T-helper 1 cell (primary cell): ENCODE measurements at places on chromosomes 1 and 21.

DNA sequence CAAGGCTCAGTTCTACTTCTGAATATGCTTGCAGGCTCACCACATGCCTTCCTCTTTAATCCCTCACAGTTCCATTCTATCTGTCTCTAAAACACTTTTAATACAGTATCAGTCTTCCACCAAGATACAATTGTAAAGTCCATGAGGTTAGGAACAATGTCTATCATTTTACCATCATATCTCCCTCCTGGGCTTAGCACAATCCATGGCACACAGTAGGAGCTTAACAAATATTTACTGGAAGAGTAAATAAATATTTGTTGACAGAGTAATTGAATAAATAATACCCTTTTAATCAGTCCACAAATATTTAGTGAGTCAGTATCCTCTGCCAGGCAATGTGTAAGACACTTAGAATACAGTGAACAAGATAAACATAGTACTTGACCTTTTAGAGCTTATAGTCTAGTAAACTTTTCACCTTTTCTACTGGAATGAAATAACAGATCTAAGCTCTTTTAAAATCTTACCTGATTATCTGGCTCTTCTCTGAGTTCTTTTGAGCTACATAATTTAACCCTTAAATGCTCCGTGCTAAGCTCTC is 12.7 kb upstream of the GADD45A start:
- DNase-seq, result no peak

DNA sequence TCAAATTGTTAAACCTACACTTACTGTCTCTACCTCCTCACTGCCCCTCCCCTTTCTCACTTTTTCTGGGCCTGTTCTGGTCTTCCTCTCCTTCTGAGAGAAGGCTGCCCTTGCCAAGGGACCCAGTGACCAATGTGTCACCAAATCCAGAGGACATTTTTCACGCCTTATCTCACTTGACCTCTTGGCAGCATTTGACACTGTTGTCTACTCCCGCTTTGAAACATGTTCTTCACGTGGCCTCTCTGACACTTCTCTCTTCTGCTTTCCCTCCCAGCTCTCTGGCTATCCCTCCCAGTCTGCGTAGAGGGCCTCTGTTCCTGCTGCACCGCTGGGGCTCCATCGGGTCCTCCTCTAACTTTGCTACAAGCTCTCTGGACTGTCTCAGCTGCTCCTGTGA is 25.3 kb downstream of the KCNQ4 start:
- DNase-seq, result no peak

- no peak for DNase-seq
Measured at GRCh38 chr1:180534214-180534613, 24.6 kb upstream of the OVAAL start.

DNA sequence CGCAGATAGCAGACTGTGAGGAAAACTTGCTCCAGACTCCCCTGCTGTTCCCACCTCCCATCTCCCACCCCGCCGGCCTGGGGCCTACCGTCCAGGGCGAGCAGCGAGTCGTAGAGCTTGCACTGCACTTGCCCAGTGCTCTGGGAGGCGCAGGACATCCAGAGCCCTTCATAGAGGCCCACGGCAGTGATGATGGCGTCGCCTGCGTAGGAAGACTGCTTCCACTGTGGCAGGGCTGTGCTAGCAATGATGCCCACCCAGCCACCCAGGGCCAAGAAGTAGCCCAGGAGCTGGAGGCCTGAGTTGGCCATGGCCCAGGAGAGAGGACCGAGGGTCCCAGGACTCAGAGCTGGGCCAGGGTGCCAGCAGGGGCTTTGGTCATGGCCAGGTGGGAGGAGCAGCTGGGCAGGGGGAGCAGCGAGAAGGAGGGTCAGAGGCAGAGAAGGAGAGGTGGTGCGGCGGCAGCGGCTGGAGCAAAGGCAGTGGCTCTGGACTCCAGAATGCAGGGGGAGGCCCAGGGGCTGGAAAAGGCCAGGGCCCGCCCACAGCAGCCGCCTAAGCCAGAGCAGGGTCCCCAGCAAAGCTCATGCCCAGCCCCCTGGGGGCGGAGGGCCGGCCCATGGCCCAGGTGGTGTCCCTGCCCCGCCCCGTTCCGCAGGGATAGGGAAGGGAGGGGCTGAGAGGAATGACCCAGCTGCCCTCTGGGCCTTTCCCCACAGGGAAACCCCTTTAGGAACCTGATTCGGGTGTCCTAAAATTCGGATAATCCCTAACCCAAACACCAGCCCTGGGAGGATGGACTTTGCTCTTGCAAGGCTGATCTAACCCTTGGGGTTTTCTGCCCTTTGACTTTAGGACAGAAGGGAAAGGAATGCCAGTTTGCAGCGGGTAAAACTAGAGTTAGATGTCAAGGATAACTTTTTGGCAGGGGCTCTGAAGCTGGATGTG is at the start of gene CLDN19:
TSS of gene CLDN19 (minus strand) at position 484 of the 948 bp plus-strand sequence. CDS start at position 311, 173 bp downstream.
- no peak for DNase-seq

GRCh38 chr1:43705334-43705733 is 2.0 kb upstream of the ST3GAL3 start:
- DNase-seq, result no peak

DNA sequence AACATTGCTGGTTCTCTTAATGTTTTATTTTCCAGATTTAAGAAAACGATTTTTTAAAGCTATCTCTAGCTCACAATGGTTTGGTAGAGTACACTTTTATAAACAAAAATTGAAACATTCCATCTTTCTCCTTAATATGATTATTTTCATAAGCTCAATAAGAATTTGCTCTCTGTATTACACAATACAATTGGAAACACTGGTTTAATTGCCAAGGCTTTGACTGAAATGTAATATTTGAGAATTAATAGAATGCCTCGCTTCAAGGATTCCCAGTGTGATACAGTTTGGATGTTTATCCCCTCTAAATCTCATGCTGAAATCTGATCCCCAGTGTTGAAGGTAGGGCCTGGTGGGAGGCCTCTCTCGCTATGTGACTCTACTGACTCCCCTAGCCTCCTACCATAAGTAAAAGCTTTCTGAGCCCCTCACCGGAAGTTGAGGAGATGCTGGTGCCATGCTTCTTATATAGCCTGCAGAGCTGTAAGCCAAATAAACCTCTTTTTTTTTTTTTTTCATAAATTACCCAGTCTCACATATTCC is 67.4 kb downstream of the DDAH1 start:
- DNase-seq, result no peak

GRCh38 chr1:17587693-17588047 is 48.2 kb downstream of the ARHGEF10L start:
- no peak for DNase-seq

- DNase-seq, result peak; percentile 25
Measured at GRCh38 chr21:15731243-15731613, 1.4 kb downstream of the USP25 start.

GRCh38 chr1:210233216-210233494 is 559 bp downstream of the SERTAD4 start:
- DNase-seq, result no peak

GRCh38 chr1:237267743-237268142 is 225.8 kb downstream of the RYR2 start:
- no peak for DNase-seq

DNA sequence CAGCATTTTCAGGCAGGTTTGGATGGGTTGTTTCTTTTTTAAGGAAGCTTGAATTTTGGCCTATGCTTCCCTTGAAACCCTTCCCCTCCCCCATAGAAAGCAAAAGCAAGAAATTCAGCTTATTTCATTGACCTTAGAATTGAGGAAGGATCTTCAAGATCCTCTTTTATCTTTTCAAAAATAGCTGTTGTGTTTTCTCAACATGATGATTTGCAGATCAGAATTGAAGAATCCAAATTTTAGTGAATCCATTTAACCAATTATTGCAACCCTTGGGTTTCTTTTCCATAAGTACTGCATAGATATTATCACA is 73.7 kb downstream of the LRRC8C start:
- no peak for DNase-seq

DNA sequence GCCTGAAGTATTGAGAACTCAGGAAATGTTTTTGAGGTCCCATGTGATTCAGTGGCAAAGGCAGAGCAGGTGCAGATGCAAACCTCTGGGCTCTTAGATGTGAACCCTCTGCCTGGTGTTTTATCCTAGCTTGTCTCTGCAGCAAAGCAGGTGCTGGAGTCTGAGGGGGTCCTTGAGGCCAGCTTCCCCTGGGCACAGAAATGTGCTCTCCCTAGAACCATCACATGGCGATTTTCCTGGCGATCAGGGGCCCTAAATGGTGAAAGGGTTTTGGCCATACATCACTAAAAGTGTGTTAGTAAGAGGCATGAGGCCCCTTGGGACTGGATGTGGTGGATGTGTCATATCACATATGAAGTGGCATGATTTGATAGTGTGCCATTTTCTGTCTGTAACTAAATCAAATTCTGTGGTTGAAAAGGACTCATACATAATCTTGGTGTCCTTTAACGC is 144.8 kb downstream of the ST6GALNAC3 start:
- no peak for DNase-seq

DNA sequence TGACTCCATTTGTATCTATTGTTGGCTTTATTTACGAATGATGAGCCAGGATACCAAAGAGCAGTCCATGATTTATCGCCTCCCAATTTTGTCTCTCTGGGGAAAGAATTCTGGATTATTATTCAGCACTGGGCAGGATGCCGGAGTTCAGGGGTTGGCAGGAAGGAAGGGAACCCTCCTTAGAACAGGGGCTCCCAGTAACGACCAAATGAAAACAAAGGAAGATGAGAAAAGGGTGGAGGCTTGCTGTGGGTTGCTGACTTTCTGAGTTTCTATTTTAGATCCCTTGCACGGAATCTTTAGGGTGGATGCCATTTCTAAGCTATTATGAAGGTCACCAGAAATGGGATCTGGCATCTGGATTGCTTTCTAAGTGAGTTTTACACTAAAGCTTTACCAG is 231.2 kb upstream of the LYPLAL1 start:
- DNase-seq, result no peak

- DNase-seq, result no peak
Measured at GRCh38 chr1:61518670-61519400, 206.1 kb downstream of the TM2D1 start.

DNA sequence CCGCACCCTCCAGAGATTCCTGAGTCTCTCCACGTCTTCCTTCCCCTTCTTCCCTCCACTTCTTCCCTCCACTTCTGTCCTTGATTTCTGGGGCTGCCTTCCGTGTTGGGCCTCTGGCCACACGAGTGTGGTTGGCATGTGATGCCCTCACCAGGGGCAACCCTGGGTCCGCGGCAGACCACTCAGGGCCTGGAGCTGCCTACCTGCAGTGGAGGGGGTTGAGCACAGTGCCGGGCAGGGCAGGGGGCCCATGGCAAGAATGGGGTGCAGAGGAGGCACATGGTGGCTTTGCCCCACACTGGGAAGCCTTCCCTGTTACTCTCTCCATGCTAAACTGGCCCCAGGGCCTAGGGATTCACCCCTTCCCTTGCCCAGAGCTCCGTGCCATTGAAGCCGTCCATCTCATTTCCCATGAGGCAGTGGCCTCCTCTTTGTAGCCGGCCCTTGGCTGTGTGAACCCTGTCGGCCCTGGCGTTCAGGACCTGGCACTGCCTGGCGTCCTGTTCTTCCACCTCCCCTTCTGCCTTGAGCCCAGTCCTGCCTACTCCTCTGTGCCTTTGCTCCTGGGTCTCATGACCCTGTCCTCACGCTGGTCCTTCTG is 13.4 kb downstream of the RRP1 start:
- no peak for DNase-seq
